ENCODE measurements at places on chromosomes 11 and 22.

- DNase-seq: no peak
Observed at GRCh38 chr11:115238791-115239190, 265.4 kb downstream of the CADM1 start.

- no peak for DNase-seq
Observed at GRCh38 chr22:36349726-36350125, 38.0 kb downstream of the MYH9 start.

DNA sequence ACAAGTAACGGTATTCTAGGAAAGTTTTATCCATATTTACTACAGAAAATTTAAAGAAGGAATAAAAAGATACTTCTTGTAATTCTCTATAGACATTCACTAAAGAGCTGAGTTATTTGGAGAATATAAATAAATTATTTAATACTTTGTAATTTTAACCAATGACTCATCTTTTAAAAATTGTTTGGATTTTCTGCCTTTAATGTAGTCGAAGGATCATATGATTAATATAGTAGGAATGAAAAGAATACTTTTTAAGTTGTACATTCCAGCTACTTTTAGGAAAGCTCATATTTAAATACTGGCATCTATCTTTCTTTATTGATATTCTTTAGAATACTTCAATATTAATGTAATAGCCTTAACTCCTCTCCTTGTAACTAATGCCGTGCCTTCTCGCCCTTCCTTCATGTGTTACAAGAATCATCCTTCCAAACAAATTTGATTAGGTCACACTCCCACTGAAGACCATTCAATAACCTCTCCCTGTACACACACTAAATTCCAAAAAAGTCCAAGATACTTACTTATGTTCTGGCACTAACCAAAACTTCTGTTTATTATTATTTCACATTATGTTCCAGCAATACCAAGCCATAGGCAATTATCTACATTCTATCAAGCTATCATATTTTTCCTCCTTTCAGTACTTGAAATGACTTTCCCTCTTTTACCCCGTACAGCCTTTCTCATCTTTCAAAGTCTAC, 501.9 kb downstream of the CNTN5 start:
- DNase-seq: no peak

DNA sequence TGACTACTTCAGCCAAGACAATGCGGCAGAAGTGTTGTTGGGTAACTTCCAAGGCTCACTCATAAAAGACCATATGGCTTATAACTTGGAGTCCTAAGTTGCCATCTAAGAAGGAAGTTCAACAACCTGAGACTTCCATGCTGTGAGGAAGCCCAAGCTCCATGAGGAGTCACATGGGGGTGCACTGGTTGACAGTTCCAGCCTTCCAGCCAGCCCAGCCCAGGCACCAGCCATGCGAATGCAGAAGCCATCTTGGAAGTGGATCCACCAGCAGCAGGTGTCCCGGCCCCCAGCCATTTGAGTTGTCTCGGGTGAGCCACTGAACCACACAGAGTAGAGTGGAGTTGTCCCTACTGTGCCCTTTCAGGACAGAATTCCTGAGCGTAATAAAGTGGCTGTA, 32.8 kb upstream of the WNT7B start:
- no peak for DNase-seq

DNA sequence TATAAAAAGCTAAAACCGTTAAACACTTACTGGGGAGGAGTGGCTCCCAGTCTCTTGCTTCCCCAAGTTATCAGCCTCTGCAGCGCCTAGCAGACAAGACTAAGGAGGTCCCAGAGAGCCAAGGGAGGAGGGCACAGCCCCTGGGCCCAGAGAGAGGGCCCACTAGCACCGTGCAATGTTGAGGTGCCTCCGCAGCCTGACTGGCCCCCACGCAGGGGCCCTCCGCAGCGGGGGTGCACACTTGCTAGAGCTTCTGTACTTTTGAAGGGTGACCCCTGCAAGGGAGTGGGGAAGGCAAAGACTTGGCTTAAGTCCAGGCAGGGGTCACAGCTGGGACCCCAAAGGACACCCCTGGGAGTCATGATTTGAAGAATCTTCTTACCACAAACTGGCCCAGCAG, 98.0 kb downstream of the ADAMTS15 start:
- DNase-seq: no peak

DNA sequence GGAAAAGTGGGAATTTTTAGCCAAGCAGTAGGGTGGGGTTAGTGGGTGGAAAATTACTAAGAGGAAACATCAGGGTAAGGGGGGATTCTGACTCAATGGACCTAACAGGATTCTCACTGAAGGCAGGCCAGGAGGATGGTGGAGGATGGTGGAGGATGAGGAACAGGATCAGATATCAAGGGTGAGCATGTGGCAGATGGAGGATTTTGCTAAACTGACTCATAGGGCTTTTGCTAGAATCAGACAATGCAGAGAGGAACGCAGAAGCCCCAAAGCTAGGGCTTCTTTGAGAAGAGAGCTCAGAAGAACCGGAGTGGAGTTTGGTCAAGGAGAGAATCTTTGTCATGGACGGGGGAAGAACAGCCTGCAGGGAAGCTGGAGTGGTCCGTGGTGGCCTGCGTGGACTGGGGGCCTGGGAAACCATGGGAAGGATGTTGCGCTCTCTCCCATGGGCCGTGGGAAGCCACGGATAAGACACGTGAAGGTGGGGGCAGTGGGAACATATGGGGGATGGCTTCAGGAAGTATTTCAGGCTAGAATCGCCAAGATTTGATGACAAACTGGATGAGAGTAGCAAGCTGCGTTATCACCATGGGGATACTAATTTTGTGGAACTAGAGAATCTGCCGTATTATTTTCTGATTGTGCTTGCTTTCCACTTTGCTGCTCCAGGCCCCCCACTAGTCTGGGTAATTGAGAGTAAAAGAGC, 165.2 kb downstream of the LDLRAD3 start:
- DNase-seq: no peak

- no peak for DNase-seq
Observed at GRCh38 chr11:69427337-69427736, 54.1 kb upstream of the LINC01488 start.

DNA sequence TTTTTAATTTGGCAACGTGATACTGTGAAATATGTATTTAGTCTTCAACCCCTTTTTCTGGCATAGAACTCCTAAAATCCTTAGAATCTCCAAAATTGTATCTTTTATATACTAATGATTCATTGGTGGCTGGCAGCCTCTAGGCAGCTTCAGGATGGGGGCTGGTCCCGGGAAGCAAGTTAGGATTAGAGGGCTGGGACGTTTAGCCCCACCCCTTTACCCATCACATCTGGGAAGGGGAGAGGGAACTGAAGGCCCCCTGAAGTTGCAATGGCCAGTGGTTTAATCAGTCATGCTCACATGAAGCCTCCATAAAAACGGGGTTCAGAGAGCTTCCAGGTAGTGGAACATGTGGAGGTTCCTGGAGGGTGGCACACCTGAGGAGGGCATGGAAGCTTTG, 7.1 kb downstream of the IL17RA start:
- no peak for DNase-seq

DNA sequence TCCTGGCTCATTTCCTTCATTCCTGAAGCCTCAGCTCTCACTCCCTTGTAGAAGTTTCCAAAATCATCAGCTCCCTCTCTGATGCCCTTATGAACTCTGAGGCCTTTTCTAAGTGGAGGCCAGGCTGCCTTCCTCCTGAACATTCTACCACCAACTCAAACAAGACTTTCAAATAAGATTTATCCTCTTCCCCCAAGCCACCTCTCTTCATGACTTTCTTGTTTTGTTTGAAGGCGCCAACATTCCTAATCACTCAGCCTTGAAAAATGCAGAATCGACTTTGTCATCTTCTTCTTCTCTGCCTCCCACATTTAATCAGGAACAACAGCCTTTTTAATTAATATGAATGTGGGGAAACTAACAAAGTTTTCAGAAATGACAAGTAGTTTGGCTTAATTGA, 927.9 kb downstream of the OPCML start:
- no peak for DNase-seq

DNA sequence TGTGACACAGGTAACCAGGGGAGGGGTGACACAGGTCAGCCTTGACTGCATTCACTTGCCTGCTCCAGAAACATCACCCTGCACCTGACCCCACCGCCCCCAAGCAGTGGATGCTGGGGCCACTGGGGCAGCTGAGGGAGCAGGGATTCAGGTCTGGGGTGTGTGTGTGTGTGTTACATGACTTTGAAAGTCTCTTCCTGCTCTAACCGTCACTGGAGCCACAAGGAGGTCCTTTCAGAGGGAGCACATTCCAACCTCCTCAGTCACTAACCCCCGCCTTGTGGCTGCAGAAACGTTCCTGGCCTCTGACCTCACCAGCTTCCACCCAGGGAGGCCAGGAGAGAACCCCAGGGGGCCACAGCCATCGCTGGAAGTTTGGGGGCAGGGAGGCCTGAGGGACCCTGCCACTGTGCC, 2.9 kb upstream of the FOSL1 start:
- DNase-seq: no peak

GRCh38 chr11:36976741-36977140, 378.7 kb upstream of the RAG2 start:
- DNase-seq: no peak

- no peak for DNase-seq
Observed at GRCh38 chr11:78359921-78360320, 57.7 kb downstream of the GAB2 start.

- no peak for DNase-seq
Observed at GRCh38 chr11:26805001-26805400, 83.1 kb upstream of the SLC5A12 start.

- DNase-seq: no peak
Observed at GRCh38 chr11:20303391-20303965, 60.0 kb upstream of the HTATIP2 start.

- no peak for DNase-seq
Observed at GRCh38 chr22:20582171-20582511, 74.7 kb downstream of the MED15 start.

DNA sequence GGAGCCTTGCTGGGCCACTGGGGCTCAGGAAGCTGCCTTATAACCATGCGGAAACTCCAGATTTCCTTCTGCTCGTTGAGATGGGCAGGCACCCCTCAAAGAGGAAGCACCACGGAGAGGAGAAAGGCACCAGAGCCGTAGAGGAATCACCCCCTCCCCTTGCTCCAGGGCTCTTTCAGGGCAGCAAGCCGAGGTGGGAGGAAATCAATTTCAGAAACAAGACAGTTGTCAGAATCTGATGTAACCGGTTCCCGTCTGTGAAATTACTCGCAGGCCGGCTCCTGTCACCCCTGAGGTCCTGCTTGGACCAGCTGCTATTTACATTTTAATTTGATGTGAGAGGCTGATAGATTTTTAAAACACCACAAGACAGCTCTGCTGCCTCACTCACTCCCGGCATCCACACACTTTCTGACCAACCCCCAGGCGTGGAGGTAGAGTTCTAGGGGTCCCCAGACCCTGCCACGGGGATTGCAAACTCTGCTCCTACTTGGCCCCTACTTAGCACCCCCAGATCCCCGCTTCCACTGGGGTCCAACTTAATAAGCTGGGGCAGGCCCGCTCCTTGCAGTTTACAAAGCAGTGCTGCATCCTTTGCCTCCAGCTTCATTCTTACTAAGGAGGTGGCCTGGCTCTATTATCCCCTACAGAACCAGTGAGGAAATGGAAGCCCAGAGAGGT, 162.5 kb downstream of the CEP164 start:
- DNase-seq: peak; percentile 3

DNA sequence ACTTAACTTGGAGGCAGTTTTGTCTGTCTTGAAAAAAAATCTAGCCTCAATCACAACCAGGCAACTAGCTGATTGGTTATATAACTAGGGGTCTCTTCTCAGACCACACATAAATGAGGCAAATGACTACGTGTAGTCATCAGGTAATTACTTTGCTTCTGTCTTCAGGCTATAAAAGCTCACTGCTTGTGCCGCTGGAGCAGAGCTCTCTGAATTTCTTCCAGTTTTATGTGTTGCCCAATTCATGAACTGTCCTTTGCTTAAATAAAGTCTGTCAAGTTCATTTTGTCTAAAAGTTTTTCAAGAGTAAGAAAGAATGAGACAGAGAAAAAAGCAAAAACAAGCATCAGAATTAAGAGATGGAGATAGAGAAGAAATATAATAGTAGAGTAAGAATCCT, 93.4 kb downstream of the MUC15 start:
- DNase-seq: no peak

DNA sequence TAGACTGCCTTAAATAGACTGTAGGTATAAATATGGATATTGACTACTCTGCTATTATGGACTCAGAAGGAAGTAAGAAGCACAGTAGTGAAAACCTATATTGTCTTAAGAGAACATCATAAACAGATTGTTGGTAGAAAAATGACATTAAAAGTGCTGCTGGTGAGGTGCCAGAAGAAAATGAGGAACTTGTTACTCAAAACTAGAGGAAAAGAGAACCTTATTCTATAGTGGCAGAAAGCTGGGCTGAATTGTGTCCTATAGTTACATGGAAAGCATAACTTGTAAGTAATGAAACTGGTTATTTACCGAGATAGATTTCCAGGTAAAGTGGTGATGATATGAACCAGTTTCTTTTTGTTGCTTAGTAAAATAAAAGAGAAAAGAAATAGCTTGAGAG, 109.7 kb upstream of the CTSC start:
- no peak for DNase-seq

DNA sequence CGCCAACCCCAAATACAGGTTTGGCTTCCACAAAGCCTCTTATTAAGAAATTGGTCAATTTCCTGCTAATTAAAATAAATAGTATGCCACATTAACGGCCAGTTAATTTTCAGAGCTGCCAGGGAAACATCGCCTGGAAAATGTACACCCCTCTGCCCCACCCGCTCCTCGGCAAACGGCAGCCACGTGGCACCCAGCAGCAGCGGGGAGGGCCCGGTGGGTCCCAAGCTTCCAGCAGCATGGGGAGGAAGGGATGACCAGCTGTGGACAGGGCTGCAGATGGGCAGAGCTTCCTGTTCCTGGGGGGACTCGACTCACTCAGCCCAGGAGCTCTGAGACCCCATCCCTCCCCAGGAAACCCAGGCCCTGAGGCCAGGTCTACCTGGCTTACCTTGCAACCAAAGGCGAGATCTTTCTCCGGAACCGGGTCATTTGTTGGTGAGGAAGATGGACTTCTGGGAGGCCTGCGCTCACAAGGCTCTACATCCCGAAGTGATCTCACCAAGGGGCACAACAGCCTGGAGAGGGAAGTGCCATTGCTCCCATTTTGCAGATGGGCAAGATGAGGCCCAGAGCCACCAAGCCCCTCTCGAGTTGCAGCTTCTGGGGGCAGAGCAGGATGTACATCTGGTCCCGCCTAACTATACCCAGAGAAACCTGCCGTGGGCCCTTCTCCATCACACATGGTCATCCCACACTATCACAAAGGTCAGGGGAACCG, 68.3 kb downstream of the IGLL1 start:
- DNase-seq: no peak

- DNase-seq: no peak
Observed at GRCh38 chr11:64638018-64638665, 47.1 kb downstream of the SLC22A12 start.
